Heart left ventricle (tissue), 16 donors: ENCODE measurements at places on chromosomes 7 and 10. TPM values are rescaled to one million over a fixed set of nuclear protein-coding genes. Genes with fewer than 3 reads are reported as not detected.

FRMD4A gene
- total RNA-seq, result 31.9 TPM

- no peaks in the 10 kb centered on the region for H3K36me3 ChIP-seq
- H3K27ac ChIP-seq, result no peak overlapping the region
- H3K4me3 ChIP-seq, result no peak overlapping the region
- peaks cover 18% of the 10 kb centered on the region for H3K4me1 ChIP-seq
- no peak for DNase-seq
Measured at GRCh38 chr10:70891627-70892026, 3.3 kb upstream of the PCBD1 start.

DNA sequence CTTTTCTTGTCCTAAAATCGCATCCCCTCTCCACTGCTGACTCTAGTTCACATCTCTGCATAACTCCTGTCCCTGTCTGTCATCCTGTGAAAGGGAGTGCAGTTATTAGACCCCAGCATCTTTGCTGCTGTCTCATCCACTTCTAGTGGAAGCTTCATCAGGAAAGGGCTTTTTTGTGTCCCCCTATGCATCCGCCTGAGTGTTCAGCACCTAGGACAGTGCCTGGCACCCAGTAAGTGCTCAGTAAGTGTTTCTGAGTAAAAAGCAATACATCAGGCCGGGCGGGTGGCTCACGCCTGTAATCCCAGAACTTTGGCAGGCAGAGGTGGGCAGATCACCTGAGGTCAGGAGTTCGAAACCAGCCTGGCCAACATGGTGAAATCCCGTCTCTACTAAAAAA lies 211.8 kb upstream of the FOXK1 start:
- H3K36me3 ChIP-seq, result no peaks in the 10 kb centered on the region
- H3K4me3 ChIP-seq, result no peak overlapping the region
- no peaks in the 10 kb centered on the region for H3K27me3 ChIP-seq
- H3K4me1 ChIP-seq, result no peaks in the 10 kb centered on the region

CDHR1 gene
- 0.14 TPM for total RNA-seq

MYL10 gene
- not detected for total RNA-seq

CACNA2D1 gene
- 52.9 TPM for total RNA-seq

DNA sequence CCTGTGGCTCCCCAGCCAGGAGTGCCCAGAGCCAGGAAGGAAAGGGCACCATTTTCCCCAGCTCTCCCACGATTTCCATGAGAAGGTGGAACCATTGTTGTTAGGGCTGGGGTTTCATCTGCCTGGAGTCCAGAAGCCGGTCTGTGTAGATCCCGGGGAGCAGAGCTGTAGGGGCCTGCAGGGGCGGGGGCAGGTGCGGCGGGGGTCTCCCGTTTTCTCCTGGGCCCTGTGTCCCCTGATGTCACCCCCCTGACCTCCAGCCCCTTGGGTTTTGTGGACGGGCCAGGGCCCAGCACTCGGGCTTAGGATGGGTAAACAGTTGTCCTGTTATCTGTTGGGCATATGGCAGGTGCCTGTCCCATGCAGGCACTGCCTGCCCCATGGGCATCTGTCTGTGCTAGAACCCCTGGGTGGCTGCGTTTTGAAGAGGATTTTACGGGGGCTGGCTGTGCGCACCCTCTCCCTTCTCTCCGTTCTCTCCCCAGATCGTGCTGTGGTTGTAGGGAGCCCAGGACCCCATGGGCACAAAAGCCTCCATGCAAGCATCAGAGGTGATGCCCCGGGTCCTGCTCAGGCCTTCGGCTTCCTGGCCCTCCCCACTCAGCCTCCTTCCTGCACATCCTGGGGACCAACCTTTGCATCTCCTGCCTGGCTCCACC lies 158.8 kb downstream of the WDR37 start:
- no peak overlapping the region for H3K27ac ChIP-seq
- no peak overlapping the region for H3K4me3 ChIP-seq
- no peaks in the 10 kb centered on the region for H3K36me3 ChIP-seq

SPDYE5 gene
- total RNA-seq, result not detected

DNA sequence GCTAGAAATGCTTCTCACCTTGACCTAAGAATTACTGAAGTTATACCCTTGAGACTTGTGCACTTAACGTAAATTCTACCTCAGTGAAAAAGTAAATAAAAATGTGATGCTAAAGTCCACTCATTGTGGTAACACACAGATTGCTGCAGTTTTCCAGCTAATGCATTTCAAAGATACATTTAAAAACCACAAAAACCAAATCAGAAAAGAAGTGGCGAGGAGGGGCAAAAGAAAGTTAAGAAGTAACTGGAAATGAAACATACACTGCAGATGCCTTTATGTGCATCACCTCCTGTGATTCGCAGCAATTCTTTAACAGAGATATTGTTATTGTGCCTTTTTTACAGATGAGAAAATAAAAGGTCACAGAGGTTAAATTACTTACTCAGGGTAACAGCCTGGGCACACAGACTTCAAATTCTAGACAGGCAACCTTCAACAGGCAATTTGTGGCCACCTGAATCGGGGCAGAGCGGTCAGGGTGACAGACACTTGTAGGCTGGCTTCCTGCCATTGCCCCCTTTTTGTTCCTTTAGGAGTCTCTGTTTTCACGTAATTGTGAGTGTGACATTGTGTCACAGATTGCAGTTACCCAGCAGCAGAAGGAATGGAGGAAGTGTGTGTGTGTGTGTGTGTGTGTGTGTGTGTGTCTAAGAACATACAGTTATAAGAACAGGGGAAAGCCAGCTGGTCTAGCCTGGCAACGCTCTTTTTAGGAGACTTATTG lies 1.9 kb downstream of the WIPF3 start:
- no peaks in the 10 kb centered on the region for H3K36me3 ChIP-seq
- DNase-seq, result no peak
- H3K4me1 ChIP-seq, result peaks cover 14% of the 10 kb centered on the region
- H3K4me3 ChIP-seq, result peak overlapping the region; percentile 57

DNA sequence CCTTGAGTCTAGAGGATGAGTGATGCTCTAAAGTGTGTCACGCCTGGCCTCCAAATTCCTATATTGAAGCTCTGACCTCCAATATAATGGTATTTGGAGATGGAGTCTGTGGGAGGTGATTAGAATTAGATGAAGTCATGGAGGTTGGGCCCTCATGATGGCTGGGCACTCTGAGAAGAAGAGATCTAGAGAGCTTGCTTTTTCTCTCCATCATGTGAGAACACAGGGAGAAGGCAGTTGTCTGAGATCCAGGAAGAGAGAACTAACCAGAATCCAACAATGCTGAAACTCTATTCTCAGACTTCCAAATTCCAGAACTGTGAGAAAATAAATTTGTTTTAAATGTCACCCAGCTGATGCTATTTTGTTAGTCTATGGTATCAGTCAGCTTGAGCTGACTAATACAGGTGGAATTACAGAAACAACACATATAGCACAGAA lies 15.1 kb downstream of the RNF216 start:
- DNase-seq, result no peak
- H3K4me1 ChIP-seq, result peaks cover 14% of the 10 kb centered on the region
- H3K27ac ChIP-seq, result no peak overlapping the region
- H3K4me3 ChIP-seq, result no peak overlapping the region

POLD2 gene
- total RNA-seq, result 75.8 TPM

GRCh38 chr7:154868921-154869320 lies 134.0 kb downstream of the PAXIP1 start:
- H3K27me3 ChIP-seq, result no peaks in the 10 kb centered on the region
- H3K27ac ChIP-seq, result no peak overlapping the region
- no peaks in the 10 kb centered on the region for H3K4me1 ChIP-seq
- no peak overlapping the region for H3K4me3 ChIP-seq
- no peak for DNase-seq
- H3K36me3 ChIP-seq, result no peaks in the 10 kb centered on the region

DNA sequence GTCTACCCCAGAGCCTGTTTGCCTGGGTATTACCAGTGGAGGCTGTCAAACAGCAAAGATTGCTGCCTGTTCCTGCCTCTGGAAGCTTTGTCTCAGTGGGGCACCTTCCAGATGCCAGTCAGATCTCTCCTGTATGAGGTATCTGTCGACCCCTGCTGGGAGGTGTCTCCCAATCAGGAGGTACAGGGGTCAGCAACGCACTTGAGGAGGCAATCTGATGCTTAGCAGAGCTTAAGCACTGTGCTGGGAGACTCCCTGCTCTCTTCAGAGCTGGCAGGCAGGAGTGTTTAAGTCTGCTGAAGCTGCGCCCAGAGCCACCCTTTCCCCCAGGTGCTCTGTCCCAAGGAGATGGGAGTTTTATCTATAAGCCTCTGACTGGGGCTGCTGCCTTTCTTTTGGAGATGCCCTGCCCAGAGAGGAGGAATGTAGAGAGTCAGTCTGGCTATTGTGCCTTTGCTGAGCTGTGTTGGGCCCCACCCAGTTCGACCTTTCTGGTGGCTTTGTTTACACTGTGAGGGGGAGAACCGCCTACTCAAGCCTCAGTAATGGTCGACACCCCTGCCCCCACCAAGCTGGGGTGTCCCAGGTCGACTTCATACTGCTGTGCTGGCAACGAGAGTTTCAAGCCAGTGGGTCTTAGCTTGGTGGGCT lies 62.2 kb downstream of the PPP1R9A start:
- no peak overlapping the region for H3K4me3 ChIP-seq
- H3K27ac ChIP-seq, result no peak overlapping the region
- H3K36me3 ChIP-seq, result no peaks in the 10 kb centered on the region
- H3K4me1 ChIP-seq, result no peaks in the 10 kb centered on the region
- DNase-seq, result no peak

DNA sequence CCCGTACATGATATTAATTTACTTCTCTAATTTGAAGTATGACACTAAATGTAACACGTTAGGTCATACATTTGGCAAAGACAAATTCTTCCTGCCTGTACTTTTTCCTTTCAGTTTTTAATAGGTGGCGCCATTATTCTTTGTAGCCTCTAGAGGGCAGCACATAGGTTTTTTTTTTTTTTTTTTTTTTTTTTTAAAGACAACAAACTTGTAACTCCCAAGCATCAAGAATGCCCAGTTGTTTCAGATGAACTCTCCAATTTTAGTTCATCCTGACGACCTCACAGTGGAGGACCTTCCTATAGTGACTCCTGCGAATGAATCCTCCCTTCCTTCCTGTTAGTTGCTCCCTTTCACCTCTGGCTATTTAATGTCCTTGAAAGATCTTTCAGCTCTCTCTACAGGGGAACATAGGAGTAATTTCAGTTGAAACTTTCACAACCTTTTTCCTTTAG lies 139.3 kb upstream of the HDAC9 start:
- peak overlapping the region; percentile 22 for H3K4me3 ChIP-seq
- DNase-seq, result no peak
- peak overlapping the region; percentile 46 for H3K27ac ChIP-seq
- peaks cover 7% of the 10 kb centered on the region for H3K4me1 ChIP-seq
- H3K36me3 ChIP-seq, result no peaks in the 10 kb centered on the region

ATG9B gene
- not detected for total RNA-seq

DNA sequence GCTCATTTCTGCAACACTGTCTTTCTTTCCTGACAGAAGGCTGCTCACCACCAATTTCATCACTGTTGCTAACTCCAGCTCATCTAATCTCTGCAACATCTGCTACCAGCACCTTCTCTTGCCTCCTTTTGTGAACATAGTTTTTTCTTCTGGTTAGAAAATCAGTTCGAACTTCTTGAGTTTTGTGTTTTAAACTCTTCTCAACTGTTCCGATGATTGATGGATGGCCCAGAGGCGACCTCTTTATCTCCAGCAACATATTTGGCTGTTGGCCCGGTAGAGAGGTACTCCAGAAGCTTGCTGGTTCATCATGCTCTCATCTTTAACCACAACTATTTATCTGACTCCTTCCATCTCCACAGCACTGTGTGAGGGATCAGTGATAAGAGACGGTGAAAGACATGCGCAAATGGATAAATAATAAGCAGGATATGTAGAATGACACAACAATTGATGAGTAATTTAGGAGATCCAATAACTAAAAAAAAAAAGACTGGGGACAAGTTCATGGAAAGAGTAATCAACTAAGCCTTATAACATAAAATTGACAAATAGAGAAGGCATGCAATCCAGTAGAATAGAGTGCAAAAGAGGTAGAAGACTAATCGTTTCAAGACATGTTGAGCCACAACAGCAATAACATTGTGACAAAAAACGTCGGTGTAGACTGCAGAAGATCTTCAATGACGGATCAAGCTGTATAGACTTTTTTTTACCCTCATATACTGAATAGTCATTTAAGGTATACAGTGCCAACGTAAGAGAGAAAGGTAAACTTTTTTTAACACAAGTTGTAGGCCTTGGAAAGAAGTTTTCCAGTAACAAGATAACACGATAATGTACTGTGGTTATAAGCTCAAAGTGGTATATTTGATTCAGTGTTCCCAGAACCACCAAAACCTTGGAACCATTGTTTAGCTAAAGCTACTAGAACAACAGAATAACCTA lies 152.2 kb downstream of the CRPPA start:
- no peak overlapping the region for H3K4me3 ChIP-seq
- DNase-seq, result no peak
- no peaks in the 10 kb centered on the region for H3K27me3 ChIP-seq
- no peak overlapping the region for H3K27ac ChIP-seq

DNA sequence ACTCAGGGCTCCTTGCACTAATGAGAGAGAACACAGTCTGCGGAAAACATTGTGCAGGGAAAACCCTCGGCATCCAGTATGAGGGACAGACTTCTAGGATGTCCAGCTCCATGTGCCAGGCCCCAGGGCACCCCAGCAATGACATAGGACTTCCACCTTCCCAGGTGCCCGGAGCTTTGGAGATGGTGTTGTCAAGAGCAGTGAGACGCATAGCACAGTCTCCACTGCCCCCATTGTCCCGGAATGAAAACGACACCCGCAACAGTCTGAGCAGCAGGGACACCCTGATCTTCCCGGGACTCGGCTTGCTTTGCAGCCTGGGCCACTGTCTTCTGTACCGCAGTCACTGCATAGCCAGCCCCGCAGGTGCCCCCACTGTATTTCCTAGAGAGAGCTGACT lies 339.2 kb upstream of the ADARB2 start:
- no peak for DNase-seq
- no peak overlapping the region for H3K27ac ChIP-seq
- no peaks in the 10 kb centered on the region for H3K27me3 ChIP-seq

- no peaks in the 10 kb centered on the region for H3K4me1 ChIP-seq
- no peaks in the 10 kb centered on the region for H3K27me3 ChIP-seq
- no peaks in the 10 kb centered on the region for H3K36me3 ChIP-seq
- no peak overlapping the region for H3K27ac ChIP-seq
- no peak overlapping the region for H3K4me3 ChIP-seq
- no peak for DNase-seq
Measured at GRCh38 chr10:89783406-89783805, 82.0 kb downstream of the KIF20B start.

PNLIP gene
- total RNA-seq, result not detected

ASZ1 gene
- not detected for total RNA-seq

DNA sequence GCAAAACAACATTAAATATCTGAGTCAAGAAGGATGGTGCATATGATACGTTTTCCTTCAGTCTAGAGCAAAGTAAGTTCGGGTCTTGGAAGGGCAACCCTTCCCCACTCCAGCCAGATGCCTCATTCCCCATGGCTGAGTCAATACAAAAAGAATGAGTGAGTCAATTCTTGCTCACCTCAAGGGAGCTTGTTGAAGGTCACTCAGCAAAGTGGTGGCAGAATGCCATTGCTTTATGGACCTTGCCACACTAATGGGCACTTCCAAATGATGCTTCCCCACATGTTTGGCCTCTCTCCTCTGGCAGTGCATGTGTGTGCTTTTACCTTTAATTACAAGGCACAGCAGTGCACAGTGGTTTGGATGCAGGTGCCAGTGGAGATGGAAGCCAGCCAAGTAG lies 296.5 kb downstream of the SORCS3 start:
- no peaks in the 10 kb centered on the region for H3K36me3 ChIP-seq
- H3K4me1 ChIP-seq, result no peaks in the 10 kb centered on the region
- H3K4me3 ChIP-seq, result no peak overlapping the region
- DNase-seq, result no peak

NUB1 gene
- total RNA-seq, result 39.1 TPM
